Omental fat pad (tissue), 4 donors: ENCODE measurements at places on chromosomes 16 and 17. TPM values are rescaled to one million over a fixed set of nuclear protein-coding genes. Genes with fewer than 3 reads are reported as not detected.

The CLCN7 gene
- 48.7 TPM for total RNA-seq

The SHCBP1 gene
- not detected for total RNA-seq

The MIS12 gene
- 21.3 TPM for total RNA-seq

The ORAI3 gene
- total RNA-seq = 41.3 TPM

The CYB561 gene
- 22.3 TPM for total RNA-seq

The HAP1 gene
- not detected for total RNA-seq

The SPHK1 gene
- 15.5 TPM for total RNA-seq

The CTF1 gene
- total RNA-seq = 1.7 TPM

The CDH8 gene
- total RNA-seq = not detected

The ZNF652 gene
- total RNA-seq = 30.7 TPM

The HSBP1 gene
- total RNA-seq = 20.0 TPM

The CA5A gene
- not detected for total RNA-seq

The NRN1L gene
- 3.0 TPM for total RNA-seq

The FGF11 gene
- 0.72 TPM for total RNA-seq

The WFIKKN1 gene
- total RNA-seq = 0.19 TPM

The DOK4 gene
- 36.3 TPM for total RNA-seq

The COA3 gene
- total RNA-seq = 39.9 TPM

The PRRT2 gene
- total RNA-seq = 9.8 TPM
